Esophagus muscularis mucosa (tissue), 4 donors: ENCODE measurements at places on chromosomes 5 and 9.
A peak's percentile ranks its signal among the peaks of the same experiment; 100 is the strongest.

DNA sequence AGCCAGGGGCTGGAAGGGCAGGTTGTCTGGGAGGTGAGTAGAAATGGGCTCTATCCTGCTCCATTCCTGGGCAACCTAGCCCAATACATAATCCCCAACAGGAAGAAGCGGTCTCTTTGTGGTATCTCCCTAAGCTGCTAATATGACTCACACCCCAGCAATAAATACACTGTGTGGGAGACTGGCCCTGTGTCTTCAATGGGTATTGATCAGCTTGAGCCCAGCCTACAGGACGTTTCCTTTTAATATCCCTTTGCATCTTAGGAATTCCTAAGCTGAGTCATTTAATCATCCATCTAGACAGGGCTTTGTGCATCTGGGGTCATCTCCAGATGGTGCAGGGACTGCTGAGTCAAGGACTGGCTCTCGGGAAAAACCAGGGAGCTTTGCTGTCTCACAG lies 207.0 kb upstream of the PANK3 start:
- DNase-seq: no peak

- DNase-seq: no peak
These were observed 11.5 kb downstream of the SARDH start for GRCh38 chr9:133726401-133727276.

GRCh38 chr5:126544087-126544740 lies 50.8 kb downstream of the ALDH7A1 start:
- DNase-seq: no peak

GRCh38 chr5:155628346-155628745 lies 614.8 kb downstream of the KIF4B start:
- no peak for DNase-seq

GRCh38 chr5:100691548-100691947 lies 156.4 kb downstream of the FAM174A start:
- no peak for DNase-seq

GRCh38 chr9:129221979-129222635 lies 44.0 kb upstream of the IER5L start:
- DNase-seq: no peak

- DNase-seq: peak; percentile 80
These were observed 79.8 kb downstream of the TENT4A start for GRCh38 chr5:6792911-6793471.
